ENCODE measurements at places on chromosomes 16 and 17. TPM values are rescaled to one million over a fixed set of nuclear protein-coding genes. Genes with fewer than 3 reads are reported as not detected.

The KRTAP3-2 gene
- total RNA-seq: not detected

The TVP23A gene
- not detected for total RNA-seq

The PRAC2 gene
- total RNA-seq: not detected

The PVALEF gene
- not detected for total RNA-seq

The EFCAB3 gene
- total RNA-seq: not detected

DNA sequence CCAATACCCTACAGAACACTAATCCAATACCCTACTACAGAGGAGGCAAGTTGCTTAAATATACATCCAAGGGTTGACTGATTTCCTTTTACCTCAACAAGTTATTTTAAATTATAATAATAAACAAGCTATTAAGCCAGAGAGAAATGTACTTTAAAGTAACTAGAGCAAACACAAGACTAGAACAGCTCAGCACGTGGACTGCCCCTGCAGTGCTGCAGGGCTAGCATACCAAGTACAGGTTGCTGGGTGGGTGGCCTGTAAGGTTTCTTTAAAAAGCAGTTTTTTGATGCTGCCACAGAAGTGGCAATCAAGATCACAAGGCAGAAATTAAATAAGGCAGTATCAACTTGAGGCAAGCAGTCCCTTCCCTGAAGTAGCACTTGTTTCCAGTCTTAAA, 63.5 kb downstream of the PARN start:
- DNase-seq: no peak

DNA sequence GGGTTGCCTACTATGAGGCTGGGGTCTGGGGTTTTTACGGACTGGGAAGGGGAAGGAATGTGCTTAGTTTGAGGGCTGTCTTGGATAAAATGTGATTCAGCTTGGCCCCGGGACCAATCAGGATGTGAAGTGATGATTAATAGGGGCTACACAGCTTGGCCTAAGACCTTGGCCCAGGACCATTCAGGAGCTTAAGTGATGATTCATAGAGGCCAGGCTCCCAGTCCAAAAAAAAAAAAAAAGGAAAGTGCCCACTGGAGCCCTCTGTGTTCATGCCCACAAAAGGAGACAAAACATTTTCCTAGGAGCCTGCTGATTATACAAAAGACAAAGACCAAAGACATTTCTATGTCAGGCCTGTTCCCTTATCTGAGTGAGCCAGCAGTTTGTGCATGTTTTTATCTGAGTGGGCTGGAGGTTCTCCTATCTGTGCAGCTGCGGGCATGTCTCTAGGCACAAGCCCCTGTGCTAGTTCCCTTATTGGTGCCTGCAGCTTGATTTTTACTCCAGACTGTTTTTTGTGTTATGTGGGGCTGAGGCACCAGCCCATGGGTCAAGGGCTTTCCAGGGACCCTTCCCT, 898.2 kb upstream of the GOT2 start:
- no peak for DNase-seq

DNA sequence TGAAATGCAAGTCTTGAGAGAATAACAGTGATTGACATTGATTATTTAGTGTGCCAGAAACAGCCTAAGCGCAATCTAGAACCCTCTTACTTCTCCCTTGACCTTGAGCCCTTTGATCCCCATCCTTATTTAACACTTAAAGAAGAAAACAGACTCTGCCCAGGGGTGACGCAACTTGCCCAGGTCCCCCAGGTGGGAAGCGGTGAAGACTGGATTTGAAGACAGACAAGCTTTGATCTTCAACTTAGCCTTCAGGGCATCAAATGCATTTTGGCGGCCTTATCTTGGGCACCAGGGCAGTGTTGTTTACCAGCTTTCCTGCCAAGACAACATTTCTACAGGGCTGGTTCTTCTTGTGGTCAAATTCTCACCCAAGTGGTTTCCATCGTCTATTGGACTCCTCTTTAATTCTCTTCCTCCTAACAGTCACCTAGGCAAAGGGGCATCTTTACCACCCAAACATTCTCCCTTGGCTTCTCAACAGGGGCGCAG, 8.9 kb upstream of the CIITA start:
- no peak for DNase-seq

DNA sequence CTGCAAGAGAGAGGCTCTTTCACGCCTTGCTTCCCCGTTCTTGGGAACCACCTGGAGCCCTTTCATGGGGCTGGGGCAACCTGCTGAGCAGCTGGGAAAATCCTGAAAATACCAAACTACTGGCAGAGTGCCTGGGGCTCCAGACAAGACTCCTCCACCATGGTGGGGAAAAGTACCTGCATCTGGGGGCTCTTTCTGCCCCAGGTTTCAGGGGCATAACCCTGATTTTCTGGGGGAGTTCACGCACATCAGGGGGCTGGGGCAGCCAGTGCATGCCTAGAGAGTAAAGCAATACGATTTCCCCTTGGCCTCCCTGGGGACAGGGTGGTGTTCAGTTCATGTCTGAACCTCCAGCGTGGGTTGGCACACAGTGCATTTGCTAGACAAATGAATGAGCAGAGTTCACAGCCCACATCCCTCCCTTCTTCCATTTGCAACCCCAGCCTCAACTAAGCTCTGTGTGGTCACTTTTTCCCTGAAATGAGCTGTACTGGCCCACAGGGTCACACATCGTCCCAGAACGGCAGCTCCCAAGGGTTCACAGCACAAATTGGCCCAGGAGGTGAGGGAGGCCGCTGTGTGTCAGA, 5.2 kb upstream of the CDC42EP4 start:
- DNase-seq: no peak

DNA sequence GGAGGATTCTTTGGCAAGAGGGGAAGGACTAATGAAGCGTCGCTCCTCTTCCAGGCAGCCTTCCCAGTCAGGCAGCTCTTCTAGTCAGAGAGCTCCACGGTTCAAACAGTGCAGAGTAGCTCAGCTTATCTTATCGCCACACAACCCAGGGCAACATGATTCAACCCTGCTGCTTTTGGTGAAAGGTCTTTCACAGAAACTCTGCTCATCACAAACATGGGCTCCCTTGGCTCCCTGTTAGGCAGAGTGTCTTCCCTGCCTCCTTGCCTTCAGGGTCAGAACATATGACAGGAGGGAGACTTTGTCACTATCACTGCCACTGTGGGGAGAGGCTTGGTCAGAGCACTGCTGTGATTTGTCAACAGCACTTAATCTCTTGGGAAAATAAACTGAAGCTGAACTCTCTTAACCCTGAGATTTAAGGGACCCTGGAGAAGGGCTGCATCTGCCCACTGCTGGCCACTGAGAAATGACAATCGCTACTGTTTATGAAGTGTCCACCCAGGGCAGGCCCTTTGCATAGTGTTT, 6.9 kb upstream of the SLC13A2 start:
- DNase-seq: no peak

GRCh38 chr17:47352848-47353247, 29.1 kb downstream of the EFCAB13 start:
- no peak for DNase-seq

GRCh38 chr16:74793571-74793970, 19.0 kb upstream of the FA2H start:
- no peak for DNase-seq

DNA sequence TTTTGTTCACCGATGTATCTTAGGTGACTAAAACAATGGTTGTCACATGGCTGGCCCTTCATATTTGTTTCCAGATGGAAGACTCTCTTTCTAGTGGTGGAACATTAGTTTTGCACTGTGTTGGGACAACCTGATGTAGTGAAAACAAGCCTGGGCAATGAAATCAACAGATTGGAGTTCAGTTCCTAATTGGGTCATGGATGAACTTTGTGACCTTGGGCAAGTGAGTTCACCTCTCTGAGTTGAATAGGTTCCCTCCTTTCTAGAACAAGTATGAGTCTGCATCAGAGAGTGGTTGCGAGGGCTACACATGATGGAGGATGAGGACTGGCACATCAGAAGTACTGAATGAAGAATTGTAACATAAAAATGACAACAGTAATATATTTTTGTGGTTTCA, 2.1 kb upstream of the NKD1 start:
- no peak for DNase-seq

Data from activated CD8-positive, alpha-beta T cell treated with anti-CD3 and anti-CD28 coated beads, Interleukin-2, amount 10 ng/mL, durations not matched to agents 7 days and 5 days (primary cell).